Activated T-cell treated with anti-CD3 and anti-CD28 coated beads for 24 hours (primary cell): ENCODE measurements at places on chromosomes 4 and X.

GRCh38 chr4:187999406-187999932 is 3.9 kb downstream of the ZFP42 start:
- DNase-seq = no peak

- no peak for DNase-seq
Measured at GRCh38 chr4:85495621-85496020, 20.7 kb downstream of the ARHGAP24 start.

DNA sequence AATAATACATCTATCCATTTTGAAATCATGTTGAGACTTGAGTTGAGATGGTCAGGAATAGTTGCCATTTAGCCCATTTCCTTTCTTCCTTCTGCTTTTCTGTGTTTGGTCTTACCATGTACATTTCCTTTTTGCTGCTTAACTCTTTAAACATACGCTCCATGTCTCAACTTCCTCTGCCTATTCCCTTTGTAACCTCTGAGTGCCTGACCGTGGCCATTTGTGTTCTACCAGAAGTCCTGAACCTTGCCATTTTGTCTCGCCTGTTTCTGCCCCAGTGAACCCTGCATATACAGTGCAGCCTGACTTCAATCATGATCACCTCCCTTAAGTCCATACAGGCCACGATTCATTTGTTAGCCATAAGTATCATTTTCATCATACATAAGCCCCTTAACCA is 169.0 kb downstream of the RAPGEF2 start:
- no peak for DNase-seq

DNA sequence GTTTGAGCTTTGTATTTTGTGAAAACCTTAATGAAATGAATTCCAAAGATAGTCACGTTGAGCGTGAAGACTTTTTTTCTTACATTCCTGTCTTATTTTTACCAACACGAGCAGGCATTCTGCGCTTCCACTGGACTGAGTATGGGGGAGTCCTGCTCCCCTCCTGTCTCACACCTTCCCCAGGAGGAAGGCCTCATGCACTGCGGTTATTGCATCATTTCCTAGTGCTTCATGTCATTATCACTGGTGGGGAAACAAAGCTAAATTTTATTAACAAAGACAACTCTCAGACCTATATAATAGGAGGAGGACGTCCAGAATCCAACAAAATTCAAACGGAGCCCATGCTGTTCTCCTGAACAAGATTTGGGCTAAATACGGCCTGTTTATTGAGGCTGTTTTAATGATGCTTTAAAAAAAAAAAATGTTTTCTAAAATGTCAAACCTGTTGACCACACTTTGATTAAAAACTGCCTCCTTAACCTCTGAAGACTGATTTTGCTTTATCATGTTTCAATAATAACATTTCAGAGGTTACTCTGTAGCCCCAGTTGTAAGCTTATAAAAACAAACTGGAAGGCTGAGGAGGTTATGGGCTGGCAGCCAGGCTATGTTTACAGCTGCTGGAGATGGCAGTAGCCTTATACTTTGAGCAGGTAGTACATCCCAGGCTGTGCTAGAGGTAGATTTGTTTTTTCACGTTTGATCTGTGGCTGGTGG is 118.0 kb downstream of the SOWAHB start:
- DNase-seq = no peak

DNA sequence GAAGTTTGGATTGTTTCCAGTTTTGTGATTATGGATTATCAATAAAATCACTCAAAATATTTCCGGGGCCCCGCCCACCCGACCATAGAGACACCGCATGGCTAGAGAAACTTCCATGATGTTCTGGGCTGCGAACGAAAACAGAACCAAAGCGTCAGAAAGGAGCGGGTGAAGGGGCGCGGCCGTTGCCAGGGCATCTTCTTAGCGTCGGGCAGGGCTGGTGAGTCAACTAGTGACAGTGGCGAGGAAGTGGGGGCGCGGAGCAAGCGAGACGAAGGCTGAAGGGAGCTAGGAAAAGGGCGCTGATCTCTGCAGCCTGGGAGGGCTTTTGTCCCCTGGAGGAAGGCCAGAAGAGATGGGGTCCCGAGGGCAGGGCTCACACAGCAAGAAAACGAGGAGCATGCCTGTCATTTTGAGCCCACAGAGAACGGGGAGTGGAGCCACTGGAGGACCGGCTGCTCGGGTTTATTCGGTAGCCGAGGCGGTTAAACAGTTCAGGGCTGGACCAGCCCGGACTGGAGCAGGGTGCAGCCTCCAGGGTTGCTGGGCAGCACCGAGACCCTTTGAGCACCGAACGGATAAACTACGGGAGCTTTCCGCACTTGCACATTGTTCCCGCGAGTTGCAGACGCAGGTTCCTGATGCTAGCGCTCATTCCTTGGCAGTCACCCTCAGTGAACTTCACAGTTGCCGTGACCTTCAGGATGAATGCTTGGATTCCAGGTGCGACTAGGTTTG is 298.1 kb upstream of the TRPC5 start:
- DNase-seq = no peak

GRCh38 chr4:11397819-11398610 is 30.7 kb downstream of the HS3ST1 start:
- DNase-seq = no peak

- DNase-seq = no peak
Measured at GRCh38 chrX:71217298-71217697, 5.7 kb upstream of the GJB1 start.

DNA sequence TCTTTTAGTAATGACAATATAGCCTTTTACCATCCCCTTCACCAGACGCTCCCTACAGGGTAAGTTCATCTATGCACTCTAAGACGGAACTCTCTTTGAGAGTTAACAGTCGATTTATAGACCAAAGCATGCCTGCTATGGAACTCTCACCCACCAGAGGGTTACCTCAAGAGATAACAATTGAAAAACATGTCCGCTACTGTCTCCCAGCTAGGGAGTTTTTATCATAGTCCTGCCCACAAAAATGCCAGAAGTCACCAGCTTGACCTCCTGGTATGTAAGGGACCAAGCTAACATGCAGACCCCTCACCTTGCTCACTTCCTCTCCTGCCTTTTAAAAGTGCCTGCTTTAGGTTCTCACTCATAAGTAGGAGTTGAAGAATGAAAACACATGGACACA is 16.7 kb upstream of the YTHDC1 start:
- no peak for DNase-seq

- no peak for DNase-seq
Measured at GRCh38 chr4:104472766-104473165, 21.9 kb downstream of the CXXC4 start.

GRCh38 chr4:153433754-153434105 is 32.4 kb upstream of the TMEM131L start:
- no peak for DNase-seq

GRCh38 chrX:15815779-15816437 is 25.6 kb downstream of the ZRSR2 start:
- no peak for DNase-seq

- no peak for DNase-seq
Measured at GRCh38 chrX:65536291-65536690, 1.7 kb upstream of the LAS1L start.

DNA sequence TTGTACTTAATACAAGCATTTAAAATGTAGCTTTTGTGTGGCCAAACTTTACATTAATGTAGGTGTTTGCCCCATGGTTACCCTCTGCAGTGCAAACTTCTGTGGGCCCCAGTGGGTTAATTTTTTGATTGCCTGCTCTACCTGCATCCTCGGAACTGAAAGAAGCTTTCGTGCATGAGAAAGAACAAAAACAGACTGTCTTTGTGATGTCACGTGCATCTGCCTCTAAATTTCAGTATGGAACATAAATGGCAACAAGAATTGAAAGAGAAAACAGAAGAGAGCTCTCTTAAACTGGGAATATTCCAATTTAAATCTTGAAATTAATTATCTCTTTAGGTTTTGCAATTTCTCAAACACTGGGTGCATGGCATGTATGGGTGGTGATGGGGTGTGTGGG is 182.4 kb upstream of the LCORL start:
- no peak for DNase-seq

- DNase-seq = no peak
Measured at GRCh38 chr4:38161208-38162113, 201.3 kb downstream of the PTTG2 start.

DNA sequence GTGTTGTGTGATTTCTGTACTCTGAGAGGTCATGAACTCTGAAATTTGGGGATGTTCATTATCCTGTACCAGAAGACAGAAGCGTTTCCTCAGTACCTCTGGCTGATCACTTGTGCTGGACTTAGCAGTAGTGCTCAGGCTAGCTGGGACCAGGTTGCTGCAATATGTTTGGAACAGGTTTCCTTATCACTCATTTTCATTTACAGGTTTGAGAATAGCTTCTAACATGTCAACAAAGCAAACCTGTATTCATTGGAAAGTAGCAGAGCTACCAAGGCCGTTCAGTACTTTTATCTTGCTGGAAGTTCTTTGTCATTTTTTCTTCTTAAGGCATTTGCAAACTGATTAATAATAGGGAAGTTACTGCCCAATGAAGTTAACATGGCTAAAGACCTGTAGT is 242.9 kb upstream of the ANKRD50 start:
- no peak for DNase-seq
